ENCODE measurements at places on chromosomes 16 and 17.

DNA sequence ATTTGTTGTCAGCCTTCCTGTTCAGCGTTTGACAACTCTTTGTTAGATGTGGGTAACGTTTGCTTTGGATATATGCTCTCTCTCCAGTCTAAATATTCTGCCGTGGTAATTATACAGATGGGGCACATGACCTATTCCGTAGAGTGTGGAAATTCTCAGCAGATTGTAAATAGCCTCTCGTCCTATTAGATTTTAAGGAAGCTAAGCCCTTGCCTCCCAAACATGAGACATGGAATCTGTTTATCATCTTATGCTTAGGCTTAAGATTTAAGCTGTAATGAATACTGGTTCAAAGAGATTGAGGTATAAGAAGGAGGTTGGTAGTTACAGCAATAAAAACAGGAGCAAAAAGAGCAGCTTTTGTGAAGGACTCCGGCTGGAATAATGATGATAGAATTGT lies 87.4 kb downstream of the RBFOX1 start:
- DNase-seq = no peak

- DNase-seq = no peak
Observed at GRCh38 chr16:79329166-79329521, 271.4 kb downstream of the MAF start.

DNA sequence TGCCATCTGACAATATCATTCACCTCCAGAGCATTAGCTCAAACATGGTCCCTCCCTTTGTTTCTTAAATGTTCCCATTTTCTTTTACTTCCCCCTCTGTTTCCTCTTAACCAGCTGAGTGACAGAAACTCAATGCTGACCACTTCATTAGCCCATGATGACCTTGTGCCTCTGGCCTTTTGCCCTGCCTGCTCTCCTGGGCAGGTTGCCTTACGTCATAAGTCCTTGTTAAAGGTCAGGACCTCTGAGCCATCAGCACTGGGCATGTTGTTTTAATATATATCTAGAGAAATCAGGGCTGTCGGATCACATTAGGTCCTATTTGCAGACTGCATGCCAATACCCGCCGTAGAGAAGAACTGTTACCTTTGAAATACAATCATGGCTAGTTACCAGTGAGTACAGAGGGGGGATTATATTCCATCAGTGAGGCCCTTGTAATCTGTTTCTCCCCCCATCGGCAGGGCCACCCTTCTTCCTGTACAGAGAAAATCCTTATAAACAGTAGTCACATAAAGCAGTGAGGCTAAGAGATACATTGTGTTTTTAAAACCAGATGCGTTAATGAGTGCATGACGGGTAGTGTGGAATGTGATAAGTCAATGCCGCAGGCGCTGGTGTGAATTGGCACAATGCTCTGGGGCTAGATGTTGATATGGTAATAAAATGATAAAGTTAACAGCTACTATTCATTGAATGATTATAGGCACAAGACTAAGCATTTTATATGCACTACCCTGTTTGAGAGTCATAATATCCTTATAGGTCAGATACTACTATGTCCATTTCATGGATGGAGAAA lies 94.3 kb upstream of the ZFHX3 start:
- no peak for DNase-seq

DNA sequence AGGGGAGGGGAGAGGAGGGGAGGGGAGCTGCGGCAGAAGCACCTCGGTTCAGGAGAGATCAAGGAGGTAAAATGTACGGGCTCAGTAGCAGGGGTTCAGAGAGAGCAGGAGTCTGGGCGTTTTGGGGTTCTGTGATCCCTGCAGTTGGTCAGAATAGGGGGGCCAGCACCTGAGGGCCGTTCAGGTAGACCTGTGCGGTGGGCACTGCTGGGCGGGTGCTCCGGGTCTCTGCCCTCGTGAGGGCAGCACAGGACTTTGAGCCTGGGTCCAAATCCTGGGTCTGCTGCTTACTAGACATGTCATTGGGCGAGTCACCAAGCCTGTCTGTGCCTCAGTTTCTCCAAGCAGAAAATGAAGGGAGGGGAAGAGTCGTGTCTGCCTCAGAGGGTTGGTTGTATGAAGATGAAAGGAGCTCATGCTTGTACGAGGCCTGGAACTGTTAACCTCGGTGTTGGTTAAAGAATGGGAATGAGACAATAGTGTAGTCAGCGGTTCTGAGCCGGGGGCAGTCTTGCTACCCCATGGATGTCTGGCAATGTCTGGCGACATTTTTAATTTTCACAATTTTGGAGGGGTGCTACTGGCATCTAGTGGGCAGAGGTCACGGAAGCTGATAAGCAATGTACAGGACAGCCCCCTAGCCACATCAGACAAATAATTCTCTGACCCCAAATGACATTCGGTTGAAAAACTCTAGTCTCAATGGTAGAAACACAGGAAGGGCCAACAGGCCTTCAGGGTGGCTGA lies 35.4 kb downstream of the OR1D5 start:
- no peak for DNase-seq

- DNase-seq = no peak
Observed at GRCh38 chr16:50591209-50591608, 43.0 kb downstream of the NKD1 start.

DNA sequence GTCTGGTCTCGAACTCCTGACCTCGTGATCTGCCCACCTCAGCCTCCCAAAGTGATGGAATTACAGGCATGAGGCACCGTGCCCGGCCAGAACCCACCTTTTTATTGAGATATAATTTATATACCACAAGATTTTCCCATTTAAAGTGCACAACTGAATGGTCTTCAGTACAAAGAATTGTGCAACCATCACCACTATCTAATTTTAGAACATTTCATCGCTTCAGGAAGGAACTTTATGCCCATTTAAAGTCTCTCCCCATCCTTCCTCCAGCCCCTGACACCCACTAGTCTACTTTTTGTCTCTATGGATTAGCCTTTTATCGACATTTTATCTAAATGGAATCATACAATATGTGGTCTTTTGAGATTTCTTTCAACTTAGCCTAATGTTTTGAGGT lies 25.4 kb upstream of the HELZ start:
- no peak for DNase-seq

DNA sequence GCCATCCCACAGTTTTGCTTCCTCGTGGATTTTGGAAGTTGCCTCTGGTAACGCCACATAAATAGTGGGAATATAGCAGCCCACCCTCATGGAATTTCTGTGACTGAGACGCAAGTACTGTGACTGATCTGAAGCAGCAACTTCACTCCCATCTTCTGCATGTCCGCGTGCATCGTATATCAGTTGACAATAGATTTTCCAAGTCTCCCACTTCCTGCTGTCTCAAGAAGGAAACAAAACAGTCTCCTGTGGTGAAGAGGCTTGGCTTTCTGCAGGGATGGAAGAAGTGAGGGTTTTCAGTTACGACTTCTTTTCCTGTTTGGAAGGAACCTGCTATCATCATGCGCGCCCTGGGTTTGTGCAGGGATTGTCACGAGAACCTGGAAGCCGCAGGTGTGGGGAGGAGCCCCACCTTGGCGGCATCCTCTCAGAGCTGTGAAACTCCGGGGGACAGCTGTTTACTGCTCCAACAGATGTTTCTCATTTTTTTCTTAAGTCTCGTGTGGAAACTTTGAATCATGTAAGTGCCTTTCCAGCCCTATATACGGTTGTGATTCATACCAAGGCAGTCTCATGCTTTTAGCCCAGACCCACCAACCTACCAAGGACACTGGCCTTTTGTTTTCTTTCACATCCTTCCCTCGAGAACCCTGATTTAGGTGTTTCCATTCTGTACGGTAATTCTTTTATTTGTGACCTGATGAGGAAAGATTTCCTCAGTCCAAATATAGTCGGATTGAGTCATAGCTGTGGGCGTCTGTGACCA lies 57.5 kb downstream of the WIPI1 start:
- peak; percentile 19 for DNase-seq

DNA sequence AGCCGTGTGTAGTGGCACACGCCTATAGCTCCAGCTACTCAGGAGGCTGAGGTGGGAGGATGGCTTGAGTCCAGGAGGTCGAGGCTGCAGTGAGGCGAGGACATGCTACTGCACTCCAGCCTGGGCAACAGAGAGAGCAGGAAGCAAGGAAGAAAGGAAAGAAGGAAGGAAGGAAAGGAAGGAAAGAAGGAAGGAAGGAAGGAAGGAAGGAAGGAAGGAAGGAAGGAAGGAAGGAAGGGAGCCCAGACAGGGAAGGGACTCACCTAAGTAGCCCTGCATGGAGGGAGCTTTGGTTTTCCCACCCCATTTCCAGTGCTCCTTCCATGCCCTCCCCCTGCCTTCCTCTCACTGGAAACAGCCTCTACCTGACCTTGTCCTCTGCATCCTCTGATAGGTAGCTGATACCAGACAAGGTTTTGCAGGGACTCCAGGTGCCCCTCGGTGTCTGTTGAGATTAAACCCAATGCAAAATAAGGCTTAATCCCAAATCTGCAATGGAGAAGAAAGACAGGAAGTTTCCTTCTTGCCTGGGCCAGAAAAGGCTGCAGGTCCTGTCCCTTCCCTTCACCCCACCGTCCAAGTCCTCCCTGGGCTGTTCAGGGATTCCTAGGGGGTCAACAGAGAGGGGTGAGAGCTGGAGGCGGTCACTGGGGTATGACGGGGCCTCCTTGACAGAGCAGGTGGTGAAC lies 21.5 kb upstream of the CA4 start:
- DNase-seq = no peak

- no peak for DNase-seq
Observed at GRCh38 chr16:84730406-84731106, 30.8 kb downstream of the USP10 start.

DNA sequence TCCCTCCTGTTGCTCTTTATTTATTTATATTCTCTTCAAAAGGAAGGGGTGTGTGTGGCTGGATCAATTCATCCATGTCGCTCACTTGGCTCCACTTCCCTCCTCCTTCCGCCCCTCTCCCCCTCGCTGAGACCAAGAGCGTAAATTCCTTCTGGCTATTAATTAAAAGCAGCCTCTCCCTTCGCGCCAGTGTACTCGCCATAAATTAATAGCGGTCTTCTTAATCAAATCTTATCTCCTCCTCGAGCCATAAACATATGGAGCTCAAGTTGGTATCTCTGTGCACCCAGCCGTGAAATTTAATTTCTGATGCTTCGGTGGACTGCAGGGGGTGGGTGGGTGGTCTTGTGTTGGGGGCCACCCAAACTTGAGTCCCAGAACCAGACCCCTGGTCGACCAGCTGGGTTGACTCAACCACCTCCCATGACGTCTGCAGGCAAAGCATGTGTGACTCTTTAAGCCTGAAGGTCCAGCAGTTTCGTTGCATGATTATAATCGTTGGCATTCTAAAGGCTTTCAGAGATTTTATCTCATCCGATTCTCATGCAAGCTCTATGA lies 57.9 kb downstream of the SDK2 start:
- no peak for DNase-seq

GRCh38 chr16:69872888-69873287 lies 78.2 kb upstream of the CLEC18A start:
- DNase-seq = no peak

GRCh38 chr17:44967907-44968224 lies 237 bp downstream of the C1QL1 start:
- DNase-seq = no peak

- no peak for DNase-seq
Observed at GRCh38 chr16:68400083-68400923, 48.0 kb downstream of the SMPD3 start.

GRCh38 chr16:87951552-87952538 lies 611 bp downstream of the BANP start:
- DNase-seq = no peak

DNA sequence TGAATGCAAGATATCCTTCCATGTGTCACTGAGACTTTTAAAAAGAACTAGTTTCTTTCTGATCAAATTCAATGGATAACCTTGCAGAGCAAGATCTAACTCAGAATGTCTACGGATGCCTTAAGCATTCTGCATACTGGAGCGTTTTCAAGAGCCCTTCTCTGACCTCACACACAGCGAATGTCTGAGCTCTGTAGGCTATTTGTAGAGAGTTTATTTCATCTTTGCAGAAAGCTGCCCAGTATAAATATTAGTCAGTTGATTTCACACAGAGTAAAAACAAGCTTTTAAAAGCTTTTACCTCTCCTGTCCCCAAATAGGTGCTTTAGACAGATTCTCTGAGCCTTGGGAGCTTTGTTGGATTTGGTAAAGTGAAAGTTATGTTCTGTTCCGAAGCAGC lies 165.0 kb downstream of the RBFOX1 start:
- DNase-seq = no peak

GRCh38 chr17:17514993-17515933 lies 19.1 kb upstream of the RASD1 start:
- no peak for DNase-seq

GRCh38 chr16:80085606-80086005 lies 455.2 kb upstream of the DYNLRB2 start:
- no peak for DNase-seq

DNA sequence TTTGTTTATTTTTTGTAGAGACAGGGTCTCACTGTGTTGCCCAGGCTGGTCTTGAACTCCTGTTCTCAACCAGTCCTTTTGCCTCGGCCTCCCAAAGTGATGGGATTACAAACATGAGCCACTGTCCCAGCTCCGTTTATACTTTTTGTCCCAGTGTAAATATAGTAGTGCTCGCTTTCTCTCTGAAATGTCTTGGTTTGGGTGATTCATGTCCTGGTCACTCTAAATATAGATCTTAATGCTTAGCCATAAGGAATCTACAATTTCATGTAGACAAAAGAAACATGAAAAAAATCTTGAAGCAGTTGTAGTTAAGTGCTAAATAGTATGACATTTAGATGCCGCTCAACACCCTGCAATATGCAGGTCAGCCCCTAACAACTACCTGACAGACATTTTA lies 126.9 kb downstream of the KATNIP start:
- DNase-seq = no peak
